ENCODE measurements at places on chromosomes 4 and X.

DNA sequence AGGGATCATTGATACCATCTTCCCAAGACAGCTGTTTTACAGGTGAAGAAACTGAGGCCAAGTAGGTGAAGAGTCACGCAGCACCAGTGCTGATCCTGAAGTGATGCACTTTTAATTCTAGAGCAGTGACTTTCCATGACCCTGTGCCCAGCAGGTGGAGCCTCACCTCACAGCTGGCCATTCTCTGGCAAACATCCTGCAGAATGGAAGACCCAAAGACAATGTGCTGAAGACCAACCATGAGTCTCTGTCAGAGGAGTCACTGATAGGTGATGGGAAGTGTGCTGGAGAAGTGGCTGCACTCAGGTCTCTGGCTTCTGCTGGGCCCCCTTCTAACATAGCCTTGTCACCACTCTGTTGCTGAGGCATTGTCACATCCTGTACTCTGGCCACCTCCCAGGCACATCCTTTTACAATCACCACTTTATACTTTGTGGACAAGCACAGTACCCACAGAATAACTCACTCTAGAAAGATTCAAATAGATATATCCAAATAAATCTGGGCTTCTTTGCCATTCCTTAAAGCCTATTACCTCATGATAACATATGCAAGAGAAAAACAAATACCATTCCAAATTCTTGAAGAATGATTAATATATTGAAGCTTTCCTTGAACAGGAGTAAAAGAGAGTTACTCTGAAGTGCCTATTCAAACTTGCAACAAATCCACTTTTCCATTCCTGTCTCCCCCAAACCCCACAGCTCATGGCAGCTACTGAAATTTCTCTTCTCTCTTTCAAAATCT lies 64.1 kb upstream of the SCOC start:
- DNase-seq = no peak

- DNase-seq = no peak
These were observed 22.1 kb upstream of the SPANXB1 start for GRCh38 chrX:140980271-140980670.

DNA sequence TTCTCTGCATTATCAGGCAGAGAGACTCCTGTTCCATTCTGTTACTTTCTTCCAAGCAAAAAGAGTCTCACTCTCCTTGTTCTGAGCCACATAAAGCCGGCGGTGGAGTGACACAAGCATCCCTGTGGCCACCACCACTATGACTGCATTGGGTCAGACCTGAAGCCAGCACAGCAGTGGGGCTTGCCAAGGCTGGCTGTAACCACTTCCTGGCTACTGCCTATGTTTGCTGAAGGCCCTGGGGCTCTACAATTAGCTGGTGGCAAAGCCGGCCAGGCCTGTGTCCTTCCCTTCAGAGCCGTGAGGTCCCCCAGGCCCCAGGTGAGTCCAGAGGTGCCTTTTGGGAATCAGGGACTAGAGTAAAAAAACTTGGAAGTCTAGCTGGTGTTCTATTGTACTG lies 31.8 kb downstream of the PLAC8 start:
- no peak for DNase-seq

DNA sequence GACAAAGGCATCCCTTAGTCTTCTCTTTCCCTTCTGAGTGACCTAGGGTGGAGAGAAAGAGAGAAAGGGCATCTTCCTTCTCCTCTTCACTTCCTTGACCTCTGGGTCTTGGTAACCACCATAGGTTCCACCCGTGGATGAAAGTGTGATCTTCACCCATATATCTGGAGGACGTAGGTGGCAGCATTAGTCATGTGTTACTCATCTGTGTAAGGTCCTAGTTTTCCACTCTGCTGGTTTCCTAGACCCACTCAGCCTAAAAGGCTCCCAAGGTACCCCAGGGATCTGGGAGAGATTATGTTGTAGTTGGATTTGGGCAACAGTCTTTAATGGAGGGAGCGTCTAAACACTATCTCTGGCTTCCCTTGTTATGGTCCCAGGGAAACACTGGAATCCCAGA lies 45.5 kb upstream of the RAB9B start:
- no peak for DNase-seq
